Right cardiac atrium (tissue), 5 donors: ENCODE measurements at places on chromosomes 4 and X. TPM values are rescaled to one million over a fixed set of nuclear protein-coding genes. Genes with fewer than 3 reads are reported as not detected.

Gene SPANXC
- not detected for total RNA-seq

GRCh38 chrX:10697616-10698317 is 77.4 kb upstream of the MID1 start:
- DNase-seq, result no peak

Gene IL9R
- total RNA-seq, result not detected

DNA sequence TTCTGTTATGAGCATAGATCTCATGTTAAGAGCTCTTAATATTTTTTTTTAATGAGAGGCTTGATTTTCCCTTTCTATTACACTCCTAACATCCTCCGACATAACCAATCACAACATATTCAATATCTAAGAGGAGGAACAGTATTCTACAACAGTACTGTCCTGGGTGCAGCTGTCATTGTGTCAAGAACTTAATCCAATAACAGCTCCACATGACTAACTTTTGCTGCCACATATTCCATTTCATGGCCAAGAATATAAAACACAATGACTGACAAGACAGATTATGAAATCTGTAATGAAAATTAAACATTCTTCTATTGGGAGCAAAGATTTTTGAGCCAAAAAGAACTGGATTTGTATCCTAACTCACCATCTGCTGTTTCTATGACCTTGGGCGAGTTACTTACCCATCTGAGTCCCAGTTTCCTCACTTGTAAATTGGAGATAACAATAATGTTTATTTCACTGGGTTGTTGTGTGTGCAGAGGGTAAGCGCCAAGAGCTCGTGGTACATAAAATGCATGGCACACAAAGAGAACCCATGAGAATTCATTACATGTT is 405.6 kb downstream of the SPRY1 start:
- DNase-seq, result no peak

GRCh38 chr4:26787461-26788340 is 72.9 kb upstream of the STIM2 start:
- DNase-seq, result peak; percentile 62

Gene AMTN
- not detected for total RNA-seq

DNA sequence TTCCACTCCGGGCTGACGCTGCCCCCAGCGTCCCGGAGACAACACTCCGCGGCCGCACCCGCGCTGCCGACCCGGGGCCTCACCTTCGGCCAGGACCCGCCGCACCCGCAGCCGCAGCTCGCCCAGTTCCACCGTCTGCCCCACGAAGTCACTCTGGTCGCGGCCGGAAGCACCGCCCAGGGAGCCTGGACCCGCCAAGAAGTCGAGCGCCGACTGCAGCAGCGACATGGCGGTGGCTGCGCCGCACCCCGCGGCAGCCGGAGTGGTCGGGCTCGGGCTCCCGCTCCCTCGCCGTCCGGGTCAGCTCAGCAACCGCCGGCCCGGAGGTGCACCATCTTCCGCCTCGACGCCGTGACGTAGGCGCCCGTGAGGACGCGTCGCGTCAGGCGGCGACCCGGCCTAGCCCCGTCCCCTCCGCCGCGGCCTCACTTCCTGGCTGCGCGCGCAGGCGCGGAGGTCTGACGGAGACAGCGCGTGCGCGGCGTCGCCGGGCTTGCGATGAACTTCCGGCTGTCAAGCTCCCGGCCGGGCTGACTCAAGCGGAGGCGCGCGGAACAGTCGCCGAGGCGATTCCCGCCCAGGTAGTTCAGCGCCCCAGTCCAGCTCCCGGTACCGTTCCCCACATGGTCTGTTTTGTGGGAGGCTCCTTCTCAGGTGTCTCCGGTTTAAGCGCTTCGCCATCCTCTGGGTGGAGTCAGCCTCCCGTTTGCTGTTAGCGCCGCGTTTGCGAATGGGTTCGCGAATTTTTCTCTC is at the start of the genes GAK and TMEM175:
GAK (minus strand) TSS at position 357 of the 753 bp plus-strand sequence; CDS start at position 228, 129 bp downstream.
TMEM175 (plus strand) TSS at position 501 of the 753 bp plus-strand sequence. CDS start 15,280 bp downstream, outside the sequence.
- DNase-seq, result peak; percentile 96

DNA sequence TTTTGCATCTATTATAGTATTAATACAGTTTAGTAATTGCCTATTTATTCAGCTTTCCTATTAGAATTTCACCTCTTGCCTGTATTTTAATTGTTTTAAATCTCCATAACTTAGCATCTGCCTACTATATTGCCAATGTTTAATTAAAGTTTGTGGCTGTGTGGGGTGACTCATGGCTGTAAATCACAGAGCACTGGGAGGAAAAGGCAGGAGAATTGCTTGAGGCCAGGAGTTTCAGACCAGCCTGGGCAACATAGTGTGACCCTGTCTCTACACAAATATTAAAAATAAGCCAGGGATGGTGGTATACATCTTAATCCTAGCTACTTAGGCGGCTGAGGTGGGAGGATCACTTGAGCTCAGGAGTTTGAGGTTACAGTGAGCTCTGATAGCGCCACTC is 14.5 kb upstream of the CCSER1 start:
- no peak for DNase-seq

DNA sequence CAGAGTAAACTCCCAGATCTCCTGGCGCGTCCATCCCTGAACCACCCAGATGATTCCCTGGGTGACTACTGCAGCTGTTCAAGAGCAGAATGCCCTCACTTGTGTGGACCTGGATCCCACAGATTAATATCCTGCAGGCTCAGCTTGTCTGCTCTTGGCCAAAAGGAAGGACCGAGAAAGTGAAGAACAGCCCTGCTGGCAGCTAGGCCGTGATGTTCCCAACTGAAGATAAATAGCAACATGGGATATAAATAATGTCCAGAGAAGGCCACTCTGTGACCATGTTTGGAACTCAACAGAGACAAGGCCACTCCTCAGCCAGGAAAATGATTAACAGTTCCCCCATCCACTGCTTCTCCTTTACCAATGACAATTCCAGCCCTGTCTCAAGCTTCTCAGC is 21.5 kb downstream of the SUPT20HL2 start:
- no peak for DNase-seq

DNA sequence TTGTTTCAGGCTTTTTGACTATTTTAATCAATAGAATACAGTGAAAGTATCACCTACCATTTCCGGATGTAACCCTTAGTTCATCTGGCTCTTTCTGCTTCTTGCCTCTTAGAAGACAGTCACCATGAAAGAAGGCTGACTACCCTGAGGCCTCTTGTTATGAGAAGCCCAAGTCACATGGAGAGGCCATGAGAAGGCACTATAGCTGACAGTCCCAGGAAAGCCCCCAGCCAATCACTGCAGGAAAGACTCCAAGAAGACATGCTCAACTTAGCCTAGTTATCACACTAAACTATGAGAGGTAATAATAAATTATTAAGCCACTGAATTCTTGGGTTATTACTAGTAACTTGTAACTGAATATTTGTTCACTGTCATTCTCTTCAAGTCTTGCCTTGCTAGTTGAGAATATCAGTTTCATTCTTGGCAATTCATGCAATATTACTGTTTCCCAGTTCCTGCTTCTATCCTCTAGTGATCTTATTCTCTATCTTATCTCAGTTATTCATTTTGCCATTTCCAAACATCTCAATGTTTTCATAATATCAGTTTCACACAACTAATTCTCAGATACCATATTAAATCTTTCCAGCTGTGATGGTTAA is 57.1 kb upstream of the GUCY1A1 start:
- DNase-seq, result no peak

- DNase-seq, result no peak
Measured at GRCh38 chr4:19809989-19810388, 441.7 kb upstream of the SLIT2 start.

DNA sequence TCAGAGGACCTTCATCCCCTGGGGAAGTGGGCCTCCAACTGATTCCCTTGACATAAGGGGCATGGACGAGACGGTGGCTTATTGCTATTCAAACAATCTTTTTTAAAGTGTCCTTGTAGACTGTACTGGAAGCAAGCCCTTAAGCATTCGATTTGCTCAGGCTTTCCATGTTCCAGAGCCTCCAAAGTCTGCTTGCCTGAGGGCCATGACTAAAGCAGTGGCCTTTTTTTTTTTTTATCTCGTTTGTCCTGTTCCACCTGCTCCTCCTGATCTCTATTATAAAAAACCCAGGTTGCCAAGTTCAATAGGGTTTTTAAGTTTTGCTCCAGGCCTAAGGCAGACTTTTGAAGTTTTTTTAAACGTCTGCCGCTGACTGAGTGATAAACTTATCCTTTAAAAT is 103.7 kb upstream of the AADAT start:
- no peak for DNase-seq

DNA sequence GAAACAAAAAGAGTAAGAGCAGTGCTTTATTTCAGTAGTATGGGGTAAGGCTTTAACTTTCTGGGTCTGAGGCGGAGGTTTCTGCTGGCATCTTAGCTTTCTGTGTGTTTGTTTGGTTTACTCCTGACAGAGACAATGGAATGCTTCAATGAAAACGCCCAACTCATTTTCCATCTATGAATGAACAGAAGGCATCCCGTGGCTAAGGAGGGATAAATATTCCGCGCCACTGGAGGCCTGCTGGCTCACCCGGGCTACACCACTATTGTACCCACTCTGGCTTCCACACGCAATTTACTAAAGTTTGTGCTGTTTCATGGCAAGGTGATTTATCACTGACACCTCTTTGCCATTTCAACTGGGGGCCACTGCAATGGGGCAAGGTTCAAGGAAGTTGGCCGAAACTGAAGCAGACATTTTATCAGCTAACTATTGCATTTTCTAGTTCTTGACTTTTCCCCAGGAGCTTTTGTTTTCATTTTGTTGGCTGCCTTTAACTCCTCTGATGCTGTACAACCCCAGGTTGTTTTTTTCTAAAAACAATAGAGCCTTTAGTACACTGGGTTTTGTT is 32.8 kb upstream of the PPARGC1A start:
- DNase-seq, result no peak

Gene PHKA2
- 32.5 TPM for total RNA-seq

DNA sequence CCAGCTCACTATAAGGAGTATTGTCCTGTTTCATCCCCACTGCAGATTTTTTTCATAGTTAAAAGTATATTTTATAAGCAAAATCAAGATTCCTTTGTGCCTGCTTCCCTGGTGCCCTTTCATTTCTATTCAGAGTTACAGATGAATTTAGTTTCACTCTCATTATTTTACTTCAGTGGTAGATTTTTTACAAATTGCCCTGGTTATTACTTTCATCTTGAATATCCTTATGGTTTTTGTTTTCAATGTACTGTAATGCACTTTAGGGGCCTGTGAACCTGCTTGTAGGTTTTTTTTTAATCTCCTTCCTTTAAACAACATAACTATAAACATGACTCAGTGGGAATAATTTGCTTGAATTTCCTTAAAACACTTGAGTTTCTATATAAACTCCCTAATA is 126.8 kb downstream of the GPR143 start:
- no peak for DNase-seq

DNA sequence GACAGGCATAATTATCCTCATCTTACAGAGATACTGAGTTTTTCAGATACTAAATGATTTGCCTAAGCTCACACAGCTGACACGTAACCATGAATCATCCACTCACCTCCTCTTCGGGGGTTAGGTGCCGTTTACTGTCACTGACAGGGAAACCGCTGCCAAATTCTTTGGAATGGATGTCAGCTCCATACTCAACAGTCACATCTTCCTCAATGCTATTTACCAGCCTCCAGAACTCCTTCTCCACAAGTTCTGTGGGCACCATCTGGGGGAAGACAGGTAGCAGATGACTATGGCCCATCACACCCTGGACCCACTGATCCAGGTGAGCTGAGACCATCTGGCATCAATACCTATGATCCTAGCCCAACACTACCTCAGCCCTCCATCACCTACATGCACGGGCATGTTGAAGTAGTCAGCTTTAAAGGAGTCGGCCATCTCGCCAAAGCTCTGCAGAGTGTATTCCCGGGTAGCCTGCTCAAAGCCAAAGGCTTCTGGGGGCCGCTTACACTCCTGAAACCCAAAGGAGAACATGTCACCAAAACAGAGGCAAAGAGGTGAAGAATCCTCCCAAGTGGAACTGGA is 13.5 kb downstream of the KDM5C start:
- no peak for DNase-seq

DNA sequence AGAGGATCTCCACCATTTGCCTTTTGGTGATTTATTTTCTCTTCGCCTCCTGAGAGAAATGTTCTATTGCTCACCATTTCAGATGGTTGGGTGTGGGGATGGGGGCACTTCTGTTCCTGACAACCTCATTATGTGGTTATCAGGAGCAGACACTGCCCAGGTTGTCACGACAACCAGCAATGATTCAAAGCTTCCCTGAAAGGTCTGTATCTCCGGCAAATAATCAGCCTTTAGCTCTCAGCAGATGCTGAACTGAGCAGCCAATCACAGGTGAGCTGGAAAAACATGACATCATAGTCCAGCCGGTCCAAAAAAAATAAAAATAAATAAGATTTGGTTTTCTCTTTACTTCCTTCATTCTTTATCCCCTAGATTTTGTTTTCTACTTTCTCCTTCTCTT is 5.5 kb upstream of the PAK3 start:
- no peak for DNase-seq

DNA sequence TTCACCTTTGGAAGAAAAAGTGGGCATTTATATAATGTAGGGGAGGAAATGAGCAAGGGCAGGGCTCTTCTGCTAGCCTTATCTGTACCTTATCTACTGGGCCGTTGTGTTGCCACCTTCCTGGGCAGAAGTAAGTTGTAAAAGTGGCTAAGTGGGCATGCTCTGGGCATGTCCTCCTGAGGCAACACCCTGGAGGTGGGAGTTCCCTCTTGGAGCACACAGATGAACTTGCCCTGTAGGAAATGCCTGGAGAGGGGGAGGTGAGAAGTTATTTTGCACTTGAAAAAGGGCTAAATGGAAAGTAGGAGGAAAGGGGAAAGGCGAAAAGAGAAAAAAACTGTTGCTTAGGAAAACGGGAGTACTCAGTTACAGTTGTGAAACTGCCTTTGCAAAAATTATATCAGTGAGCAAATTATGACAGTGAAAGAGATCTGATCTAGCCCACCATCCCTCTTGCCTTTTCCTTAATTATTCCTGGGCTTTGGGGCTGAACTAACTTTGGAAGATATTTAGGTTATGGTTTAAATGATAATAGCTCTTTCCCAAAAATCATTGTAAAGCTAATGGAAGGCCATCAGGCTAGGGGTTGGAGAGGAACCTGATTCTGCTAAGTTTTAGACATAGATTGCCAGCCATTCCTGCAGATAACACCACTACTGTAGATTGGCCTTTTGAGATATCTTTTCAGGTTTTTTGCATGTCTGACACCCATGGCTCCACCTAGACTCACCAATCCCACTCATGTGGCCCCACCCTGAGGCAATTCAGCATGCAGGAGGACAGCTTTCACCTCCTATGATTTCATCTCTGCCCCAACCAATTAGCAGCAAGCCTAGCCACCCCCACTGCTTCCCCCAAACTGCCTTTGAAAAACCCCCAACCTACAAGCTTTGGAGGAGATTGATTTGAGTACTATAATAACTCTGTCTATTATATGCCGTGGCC is 20.5 kb upstream of the ZNF81 start:
- DNase-seq, result no peak

Gene HPGD
- 1.6 TPM for total RNA-seq

GRCh38 chr4:140799686-140800225 is 43.6 kb upstream of the TBC1D9 start:
- DNase-seq, result no peak

Gene IDH3G
- 67.1 TPM for total RNA-seq

Gene COX7B2
- total RNA-seq, result not detected

- DNase-seq, result no peak
Measured at GRCh38 chr4:107283587-107284559, 247.8 kb upstream of the DKK2 start.

Gene TEC
- total RNA-seq, result 1.5 TPM

Gene AREG
- total RNA-seq, result 2.9 TPM

- DNase-seq, result no peak
Measured at GRCh38 chr4:87734936-87735335, 64.4 kb upstream of the IBSP start.

- DNase-seq, result no peak
Measured at GRCh38 chr4:100708776-100709175, 191.0 kb upstream of the EMCN start.

GRCh38 chr4:72418458-72418857 is 150.6 kb downstream of the ADAMTS3 start:
- peak; percentile 82 for DNase-seq

Gene RENBP
- total RNA-seq, result 16.2 TPM

Gene SUPT20HL1
- not detected for total RNA-seq

Gene SH3D19
- total RNA-seq, result 123 TPM
